ENCODE measurements at places on chromosomes 16 and 17.

DNA sequence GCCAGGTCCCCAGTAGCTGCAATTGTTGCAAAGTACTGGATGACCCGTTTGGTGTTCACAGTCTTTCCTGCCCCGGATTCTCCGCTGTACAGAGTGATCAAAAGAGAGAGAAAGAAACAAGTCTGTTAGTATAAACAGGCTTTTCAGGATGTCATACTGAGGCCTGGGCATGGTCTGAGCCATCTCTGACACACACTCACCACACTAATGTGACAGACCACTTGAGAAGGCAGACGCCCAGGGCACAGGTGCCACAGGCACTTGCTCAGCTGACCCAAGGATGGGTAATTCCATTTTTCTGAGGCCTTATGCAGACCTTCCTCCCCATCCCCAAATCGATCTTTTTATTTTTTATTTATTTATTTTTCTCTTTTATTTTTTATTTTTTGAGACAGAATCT lies 7.5 kb downstream of the MYH3 start:
- DNase-seq: no peak

DNA sequence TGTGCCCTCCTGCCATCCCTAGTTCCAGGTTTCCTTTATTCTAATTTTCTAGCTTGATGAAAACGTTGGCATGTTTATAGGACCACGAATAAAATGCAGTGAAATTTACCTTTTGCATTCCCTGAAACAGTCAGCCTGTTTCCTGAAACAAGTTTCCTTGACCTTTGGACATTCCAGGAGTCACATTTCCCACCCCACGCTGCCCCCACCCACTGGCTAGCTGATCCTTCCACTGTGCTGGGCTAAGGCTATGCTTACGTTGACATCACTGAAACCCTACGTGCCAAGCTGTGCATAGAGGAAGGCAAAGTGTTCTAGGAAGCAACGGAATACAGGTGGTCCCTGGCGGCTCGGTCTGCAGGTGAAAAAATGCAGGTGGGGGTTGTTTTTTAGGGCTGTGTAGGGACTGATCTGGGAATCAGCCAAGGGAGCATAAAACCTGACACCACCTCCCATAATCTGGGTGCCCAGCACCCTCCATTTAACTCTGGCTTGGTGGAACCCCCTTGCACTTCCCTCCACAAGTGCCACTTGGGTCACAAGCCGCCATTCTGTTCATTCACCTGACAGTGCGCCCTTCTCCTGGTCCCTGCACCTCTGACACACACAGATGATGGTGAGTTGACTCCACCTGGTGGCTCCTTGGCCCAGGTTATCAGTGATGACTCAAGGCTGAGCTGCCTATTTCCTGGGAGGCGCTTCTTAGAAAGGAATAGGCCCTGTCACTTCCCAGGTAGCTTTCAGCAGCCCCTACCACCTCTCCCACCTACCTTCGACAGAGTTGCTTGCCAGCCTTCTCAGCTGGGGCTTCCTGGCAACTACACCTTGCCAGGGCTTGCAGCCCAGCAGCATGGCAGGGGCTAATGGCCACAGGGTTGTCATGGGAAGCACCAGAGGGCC lies 83.7 kb downstream of the N4BP1 start:
- no peak for DNase-seq

DNA sequence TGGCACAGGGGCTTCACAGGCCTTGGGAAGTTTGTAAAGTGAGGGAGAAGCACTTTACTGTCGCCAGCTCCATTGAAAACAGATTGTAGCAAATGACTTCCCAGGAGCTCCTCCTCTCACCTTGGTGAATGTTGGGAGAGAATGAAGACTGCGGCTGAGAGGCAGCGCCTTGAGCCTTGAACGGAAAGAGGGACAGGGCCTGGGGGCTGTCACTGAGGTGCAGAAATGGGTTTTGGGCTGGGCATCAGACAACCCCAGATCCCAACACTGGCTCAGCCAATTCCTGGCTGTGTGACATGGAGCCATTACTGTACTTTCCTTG lies 603 bp upstream of the MRTFB start:
- DNase-seq: no peak

GRCh38 chr17:80029258-80029974 lies 6.3 kb downstream of the TBC1D16 start:
- no peak for DNase-seq

- no peak for DNase-seq
Observed at GRCh38 chr17:47243737-47244598, 9.7 kb upstream of the ITGB3 start.

GRCh38 chr16:12876778-12877177 lies 24.6 kb upstream of the SHISA9 start:
- no peak for DNase-seq

- DNase-seq: no peak
Observed at GRCh38 chr17:16044487-16044886, 44.9 kb downstream of the TTC19 start.

DNA sequence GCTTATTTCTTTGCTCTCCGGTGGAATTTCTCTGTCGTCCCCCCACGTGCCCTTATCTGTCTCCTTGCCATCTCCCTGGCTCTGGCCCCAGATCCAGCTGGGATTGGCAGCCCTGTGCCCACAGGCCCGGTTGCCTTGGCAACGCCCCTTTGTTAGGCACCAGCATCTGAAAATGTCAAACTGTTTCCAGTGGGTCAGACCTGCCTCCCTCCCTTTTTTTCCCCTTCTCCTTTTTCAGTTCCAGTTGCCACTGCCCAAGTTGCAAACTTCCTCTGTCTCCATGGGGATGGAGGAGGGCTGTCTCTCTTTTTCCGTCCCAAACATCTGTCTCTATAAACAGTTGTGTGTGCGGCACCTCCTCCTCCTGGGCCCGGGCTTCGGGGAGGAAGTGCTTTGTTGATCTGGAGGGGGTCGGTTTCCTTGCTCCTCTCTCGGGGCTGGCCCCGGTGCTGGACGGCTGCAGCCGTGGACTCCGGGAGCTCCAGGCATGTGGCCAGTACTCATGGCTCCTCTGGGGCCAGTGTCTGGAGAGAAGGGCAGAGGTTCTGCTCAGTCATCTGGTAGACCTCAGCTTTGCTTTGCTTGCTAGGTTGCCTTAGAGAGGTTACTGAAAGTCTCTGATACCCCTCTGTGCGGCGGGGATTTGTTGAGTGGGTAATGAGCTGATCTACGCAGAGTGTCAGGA lies 35.3 kb downstream of the SOCS3 start:
- DNase-seq: no peak

DNA sequence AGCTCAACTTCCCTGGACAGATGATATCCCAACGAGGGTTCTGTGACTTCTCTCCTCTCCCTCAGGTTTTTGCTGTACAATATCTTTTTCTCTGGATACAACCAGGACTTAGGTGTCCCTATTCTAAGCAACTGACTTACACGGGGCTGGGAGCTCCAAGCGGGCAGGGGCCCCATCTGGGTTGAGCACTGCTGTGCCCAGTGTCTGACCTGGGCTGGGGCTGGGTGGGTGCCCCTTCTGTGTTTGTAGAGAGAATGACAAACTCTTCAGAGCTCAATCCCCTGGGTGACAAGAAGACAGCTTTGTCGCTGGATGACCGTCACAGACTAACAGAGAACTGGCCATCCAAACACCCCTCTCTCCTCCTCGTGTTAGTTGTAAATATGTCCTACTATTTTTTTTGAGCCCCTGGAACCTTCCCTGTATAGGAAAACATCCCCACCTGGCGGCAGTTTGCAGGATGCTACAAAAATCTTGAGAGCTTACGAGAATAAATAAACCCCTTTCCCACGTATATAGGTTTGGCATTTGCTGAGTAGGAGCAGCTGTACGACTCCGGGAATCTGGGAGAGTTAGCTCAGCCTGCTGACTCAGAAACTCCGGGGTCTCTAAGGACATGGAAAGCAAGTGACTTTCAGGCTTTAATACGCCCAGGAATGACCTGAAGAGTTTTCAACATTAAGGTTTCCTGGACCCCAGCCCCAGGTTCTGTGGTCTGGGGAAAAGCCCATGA lies 23.7 kb upstream of the RCVRN start:
- no peak for DNase-seq

- no peak for DNase-seq
Observed at GRCh38 chr16:80006241-80007215, 406.0 kb upstream of the MAF start.

DNA sequence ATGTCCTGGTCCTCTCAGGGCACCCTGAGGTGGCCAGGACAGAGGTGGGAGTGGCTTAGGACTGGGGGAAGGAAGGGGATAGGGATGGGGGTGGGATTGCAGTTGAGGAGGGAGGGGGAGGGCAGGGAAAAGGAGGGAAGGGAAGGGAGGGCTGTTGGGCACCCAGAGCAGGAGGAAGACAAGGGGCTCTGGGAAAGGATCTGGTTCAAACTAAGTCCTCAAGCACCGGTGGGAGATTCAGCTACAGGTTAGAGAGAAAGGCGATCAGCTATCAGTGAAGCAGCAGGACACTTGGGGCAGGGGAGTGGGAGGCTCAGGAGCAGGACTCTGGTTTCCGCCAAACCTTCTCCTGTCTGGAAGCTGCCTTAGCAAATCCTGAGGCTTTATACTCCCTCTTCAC lies 44.6 kb upstream of the ACSM2B start:
- no peak for DNase-seq

GRCh38 chr17:59810894-59811153 lies 81.9 kb downstream of the TUBD1 start:
- DNase-seq: no peak

DNA sequence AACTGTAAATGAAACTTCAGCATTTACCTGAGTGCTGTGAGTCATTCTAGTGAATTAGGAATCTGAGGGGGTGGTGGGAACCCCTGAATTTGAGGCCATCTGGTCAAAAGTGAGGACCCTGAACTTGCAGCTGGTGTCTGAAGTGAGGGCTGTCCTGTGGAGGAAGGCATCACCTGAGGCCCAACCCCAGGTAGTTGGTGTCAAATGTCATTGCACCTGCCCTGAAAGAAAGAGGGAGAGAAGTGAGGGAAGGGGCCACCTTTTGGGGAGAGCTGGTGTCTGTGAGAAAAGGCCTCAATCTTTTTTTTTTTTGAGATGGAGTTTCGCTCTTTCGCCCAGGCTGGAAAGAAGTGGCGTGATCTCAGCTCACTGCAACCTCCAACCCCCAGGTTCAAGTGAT lies 12.5 kb upstream of the PRPSAP1 start:
- DNase-seq: no peak

- DNase-seq: no peak
Observed at GRCh38 chr16:28069971-28070794, 6.7 kb upstream of the GSG1L start.

DNA sequence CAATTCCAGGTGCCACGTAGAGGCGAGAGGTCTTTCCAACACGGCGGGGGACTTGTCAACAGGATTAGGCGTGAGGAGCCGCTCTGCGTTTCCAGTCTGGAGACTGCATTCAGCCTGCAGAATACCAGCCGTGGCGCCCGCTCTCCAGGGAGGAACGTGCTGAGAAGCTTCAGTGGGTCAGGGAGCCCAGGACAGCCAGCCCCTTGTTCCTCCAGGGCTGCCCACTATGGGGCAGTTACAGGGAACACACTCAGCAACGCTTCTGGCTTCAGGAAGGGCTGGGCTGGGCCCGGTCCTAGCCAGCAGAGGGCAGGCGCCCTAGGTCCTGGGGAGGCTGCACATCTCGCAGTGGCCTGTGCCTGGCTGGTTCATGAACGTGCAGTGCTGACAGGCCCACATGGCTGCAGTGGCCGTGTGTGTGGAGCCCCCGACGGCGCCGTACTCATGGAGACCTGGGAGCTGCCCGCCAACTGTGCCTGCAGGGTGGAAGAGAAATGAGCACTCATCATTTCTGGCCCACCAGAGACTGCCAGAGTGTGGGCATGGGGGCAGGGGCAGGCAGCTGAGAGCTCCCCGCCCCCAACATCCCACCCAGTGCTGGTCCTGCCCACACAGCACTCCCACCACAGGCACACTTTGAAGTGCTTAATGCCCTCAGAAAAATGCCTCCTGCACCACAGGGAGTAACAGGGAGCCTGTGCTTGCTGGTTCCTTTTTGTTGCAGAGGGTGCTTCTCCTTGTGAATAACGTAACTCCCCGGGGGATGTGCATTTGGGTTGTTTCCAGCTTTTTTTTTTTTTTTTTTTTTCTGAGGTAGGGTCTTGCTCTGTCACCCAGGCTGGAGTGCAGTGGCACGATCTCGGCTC lies 7.0 kb upstream of the FAAP100 start:
- DNase-seq: no peak

GRCh38 chr16:79607587-79607986 lies 7.0 kb upstream of the MAF start:
- DNase-seq: no peak

DNA sequence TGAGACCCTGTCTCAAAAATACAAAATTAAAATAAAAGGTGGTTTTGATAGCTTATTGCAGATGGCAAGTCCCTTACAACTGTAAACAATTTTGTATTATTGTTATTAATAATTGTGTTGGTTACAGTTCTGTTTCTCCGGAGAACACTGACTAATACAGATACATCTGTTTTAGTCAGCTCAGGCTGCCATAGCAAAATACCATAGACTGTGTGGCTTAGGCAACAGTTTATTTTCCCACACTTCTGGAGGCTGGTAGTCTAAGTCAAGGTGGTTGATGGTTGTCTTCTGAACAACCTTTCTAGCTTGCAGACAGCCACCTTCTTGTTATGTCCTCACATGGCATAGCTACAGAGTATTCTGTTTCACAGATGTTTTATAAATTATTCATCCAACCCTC lies 14.2 kb upstream of the IL21R start:
- DNase-seq: no peak

GRCh38 chr16:31073142-31073969 lies 684 bp downstream of the ZNF668 start:
- no peak for DNase-seq

DNA sequence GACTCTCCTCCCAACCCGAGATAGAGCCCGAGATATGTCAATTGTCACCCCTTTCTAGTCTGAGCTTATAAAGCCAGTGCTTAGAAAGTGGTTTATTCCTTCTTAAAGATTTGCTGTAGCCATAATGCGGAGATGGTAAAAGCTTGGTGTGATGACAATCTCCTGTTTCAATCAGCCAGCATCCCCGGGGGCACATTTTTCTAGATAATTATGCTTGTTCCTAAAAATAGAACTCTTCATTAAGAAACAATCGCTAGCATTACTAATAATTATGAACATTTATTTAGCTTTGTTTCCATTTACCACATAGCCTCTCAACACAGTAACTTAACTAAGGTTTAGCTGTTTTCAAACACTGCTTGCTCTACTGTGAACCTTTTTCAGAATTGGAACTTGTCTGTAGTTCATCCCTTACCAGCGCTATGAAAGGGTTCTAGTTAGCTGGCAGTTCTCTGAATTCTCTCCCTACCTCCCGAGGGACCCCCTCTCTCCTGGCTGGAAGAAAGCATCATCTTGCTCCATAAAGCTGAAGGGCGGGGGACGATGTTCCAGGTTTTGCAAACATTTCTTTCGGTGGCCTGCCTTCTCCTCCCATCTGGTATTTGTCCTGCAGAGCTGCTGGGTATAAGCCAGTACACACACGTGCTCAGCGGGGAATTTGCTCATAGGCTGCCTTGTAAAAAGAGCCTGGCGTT lies 922 bp upstream of the MRPL58 start:
- no peak for DNase-seq

DNA sequence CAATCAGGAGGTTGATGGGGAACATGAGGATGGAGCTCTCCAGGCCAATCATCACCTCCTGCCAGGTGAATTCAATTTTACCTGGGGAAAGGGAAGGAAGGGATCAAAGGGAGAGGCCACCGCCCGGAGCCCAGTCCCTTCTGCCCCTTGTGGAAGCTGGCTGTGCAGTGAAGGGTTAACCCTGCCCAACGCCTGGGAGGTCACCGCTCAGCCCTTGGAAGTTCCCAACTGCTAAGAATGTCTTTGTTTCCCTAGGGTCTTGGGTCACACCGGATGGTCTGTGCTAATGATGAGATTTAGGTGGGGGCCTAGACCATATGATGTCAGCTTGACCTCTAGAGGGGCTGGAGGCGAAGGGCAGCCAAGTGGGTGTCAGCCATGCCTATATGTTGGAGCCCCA lies 52.1 kb upstream of the GCSH start:
- no peak for DNase-seq
